ENCODE measurements at places on chromosomes 5 and 9.

DNA sequence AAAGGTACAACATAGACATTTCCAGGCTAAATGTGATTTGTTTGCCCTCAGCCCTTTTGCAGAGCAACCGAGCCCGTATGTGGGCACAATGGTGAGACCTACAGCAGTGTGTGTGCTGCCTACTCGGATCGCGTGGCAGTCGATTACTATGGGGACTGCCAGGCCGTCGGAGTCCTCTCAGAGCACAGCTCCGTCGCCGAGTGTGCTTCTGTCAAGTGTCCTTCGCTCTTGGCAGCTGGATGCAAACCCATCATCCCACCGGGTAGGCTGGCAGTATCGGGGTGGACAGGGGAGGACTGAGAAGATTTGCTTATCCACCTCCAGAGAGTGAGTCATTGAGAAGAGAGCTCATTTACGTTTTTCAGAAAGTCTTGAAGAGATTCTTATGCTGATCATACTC is 17.8 kb upstream of the GLIPR2 start:
- no peak for DNase-seq

DNA sequence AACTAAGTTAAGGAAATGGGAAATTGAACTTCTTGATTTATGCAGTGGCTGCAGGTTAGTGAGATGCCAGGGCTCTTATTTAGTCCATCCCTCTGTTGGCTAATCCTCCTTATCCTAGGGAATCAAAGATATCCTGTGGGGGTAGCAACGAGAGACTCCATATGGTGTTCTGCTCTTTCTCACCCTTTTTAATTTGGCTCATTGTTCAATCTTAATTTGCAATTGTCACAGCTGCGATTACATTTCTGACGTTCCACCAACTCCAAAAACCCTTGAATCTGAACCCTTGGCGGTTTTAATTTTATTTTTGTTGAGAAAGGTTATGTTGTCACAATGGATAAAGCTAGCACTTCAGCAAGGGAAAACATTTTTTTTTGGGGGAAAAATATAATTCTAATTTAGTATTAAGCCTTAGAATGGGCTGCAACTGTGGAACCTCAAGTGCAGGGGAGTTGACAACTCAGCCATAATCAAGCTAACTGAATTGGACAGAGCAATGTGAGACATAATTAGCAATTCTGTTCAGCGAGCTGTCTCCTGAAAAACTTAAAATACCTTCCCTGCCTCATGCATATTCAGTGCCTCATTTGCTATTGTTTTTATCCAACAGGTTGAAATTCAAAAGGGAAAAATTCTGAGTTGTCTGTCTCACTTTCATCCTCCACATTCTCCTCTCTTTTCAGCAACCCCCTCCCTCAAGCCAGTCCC is 91.3 kb downstream of the MAT2B start:
- DNase-seq, result no peak

DNA sequence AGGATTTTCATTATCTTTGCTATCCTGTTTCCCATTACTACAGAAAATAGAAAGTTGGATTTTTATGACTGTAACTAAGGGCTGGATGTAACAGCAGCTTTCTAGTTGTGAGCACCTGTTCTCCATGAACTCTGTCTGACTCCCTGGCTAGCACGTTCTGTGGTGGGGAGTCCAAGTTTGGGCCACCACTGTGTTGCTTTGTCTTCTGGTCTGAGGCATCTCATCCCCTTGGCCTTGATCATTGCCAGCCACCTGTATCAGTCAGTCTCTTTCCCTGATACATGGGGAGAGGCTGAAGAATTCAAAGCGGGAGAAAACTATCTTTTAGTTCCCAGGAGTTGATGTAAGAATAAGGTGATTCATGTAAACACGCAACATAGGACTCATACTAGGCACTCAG is 33.4 kb downstream of the WDR70 start:
- DNase-seq, result no peak

- DNase-seq, result no peak
Observed at GRCh38 chr5:141330299-141331080, at the start of gene PCDHGA1. TSS of gene PCDHGA1 (plus strand) at chr5:141330514.

GRCh38 chr9:68574150-68574549 is 33.5 kb upstream of the TMEM252 start:
- DNase-seq, result no peak

DNA sequence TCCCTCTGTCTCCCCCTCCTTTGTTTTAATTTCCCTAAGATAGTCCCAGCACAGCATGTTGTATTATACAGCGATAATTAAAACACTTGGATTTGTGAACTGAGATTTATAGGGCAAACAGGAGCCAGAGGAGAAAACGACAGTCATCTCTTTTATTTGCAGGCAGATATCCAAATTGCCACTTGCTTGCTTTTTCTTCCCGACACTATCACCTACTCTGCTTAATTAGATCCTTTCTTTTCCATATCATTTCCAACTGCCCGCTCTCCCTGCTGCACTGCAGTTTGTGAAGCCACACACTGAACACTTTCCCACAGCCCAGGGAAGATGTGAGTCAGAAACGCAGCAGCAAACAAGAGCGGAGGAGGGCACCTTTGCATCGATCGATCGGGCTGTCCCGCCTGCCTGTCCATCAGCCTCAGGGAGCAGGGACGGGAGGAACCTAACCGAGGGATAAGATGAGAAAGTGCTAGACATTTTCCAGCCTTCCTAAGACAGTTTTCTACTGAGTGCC is 35.8 kb upstream of the SPRY4 start:
- no peak for DNase-seq

- no peak for DNase-seq
Observed at GRCh38 chr5:155252025-155252424, 238.5 kb downstream of the KIF4B start.

- no peak for DNase-seq
Observed at GRCh38 chr5:135694012-135694411, 115.2 kb upstream of the CXCL14 start.

DNA sequence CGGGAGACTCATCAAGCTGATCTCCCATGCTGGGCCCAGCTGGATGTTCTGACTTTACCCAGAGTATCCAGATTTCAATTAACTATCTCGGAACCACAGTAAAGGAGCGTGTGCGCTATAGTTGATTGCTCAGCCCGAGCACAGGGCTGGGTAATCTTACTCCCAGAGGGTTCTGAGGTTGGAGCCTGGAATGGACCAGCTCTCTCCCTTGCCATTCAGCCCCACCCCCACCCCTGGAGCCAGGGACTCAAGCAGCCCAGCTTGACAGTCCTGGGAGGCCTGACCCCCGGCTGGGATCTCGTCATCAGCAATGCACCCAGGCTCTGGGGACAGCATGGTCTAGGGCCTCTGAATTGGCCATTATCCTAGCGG is 23.7 kb upstream of the PTGES start:
- DNase-seq, result no peak

DNA sequence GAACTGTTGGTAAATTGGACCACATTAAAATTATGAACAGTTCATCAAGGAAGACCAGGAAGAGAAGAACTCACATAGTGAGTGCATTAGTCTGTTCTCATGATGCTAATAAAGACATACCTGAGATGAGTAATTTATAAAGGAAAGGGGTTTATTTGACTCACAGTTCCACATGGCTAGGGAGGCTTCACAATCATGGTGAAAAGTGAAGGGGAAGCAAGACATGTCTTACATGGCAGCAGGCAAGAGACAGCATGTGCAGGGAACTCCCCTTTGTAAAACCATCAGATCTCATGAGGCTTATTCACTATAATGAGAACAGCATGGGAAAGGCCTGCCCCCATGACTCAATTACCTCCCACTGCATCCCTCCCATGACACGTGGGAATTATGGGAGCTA is 135.9 kb upstream of the MAN2A1 start:
- DNase-seq, result no peak

- DNase-seq, result no peak
Observed at GRCh38 chr9:131704141-131704983, 35.5 kb downstream of the RAPGEF1 start.

DNA sequence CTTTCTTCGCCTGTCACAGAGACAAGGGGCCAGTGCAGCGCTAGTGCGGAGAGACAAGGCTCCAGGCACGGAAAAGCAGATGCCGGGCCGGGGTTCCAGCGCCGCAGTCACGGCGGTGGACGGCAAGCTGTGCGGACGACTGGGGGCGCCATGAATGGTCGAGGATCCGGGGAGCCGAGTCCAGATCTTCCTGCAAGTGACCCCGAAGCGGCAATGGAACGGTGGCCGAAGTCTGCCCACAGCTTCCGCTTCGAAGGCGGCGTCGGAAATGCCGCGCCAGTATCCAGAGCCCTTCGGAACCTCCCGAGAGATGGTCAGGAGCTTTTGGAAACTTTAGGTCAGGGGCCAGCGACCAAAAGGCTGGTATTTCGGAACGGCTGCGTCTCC is 601 bp upstream of the FAF2 start:
- DNase-seq, result no peak

DNA sequence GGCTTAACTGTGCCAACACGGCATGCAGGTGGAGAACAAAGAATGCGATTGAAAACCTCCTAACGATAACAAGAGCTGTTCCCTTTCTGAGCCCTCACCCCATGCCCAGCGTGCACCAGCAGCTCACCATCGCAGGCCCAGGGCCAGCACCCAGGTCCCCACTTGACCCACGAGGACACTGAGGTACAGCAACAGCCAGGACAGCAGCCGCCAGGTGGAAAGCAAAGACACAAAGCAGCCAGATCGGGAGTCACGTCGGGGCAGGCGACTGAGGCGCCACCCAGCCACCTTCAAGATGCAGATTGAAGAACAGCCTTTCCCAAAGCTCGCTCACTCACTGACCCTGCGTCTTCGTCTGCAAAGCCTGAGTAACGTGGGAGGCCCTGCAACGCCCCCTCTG is 6.9 kb upstream of the SEC16A start:
- DNase-seq, result no peak

- no peak for DNase-seq
Observed at GRCh38 chr5:100600298-100600994, 65.3 kb downstream of the FAM174A start.

DNA sequence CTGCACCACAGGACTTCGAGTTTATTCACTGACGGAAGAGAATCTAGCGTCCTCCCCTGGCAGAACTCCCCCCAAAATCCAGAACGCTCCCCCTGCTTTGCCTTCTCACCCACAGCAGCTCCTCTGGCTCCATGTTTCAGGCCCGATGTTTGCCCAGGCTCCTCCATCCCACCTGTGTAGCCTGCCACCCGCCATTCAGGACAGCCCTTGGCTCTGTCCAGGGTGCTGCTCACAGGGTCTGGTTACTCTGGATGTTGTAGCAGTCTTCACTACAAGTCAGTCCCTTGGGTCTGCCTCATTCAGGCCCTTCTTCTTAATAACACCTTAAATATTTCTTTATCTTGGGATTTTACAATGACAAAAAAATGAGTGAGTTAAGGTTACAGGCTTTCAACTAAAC is 41.3 kb upstream of the SV2C start:
- DNase-seq, result no peak

- no peak for DNase-seq
Observed at GRCh38 chr9:71630377-71630995, 137.8 kb downstream of the CEMIP2 start.

GRCh38 chr5:73280386-73280785 is 107.4 kb downstream of the TMEM174 start:
- no peak for DNase-seq

DNA sequence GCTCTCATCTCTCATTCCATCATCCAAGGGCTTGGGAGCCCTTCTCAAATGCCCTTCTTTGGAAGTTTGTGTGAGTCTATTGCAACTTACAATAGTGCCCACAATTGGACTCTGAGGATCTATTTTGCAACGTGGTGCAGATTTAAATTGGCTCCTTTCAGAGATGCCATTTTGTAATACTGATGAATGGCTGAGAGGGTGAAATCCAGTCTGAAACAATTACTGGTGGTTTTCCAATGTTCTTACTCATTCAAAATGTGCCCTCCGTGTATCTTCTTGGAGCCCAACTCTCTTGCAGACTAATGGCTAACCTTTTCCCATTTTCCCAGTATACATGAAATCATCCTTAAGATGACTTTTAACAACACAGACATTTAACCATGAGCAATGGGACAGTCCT is 6.1 kb downstream of the ZNF462 start:
- DNase-seq, result no peak

GRCh38 chr5:76960004-76960625 is 7.3 kb downstream of the CRHBP start:
- DNase-seq, result no peak

GRCh38 chr9:126123927-126124326 is 202.7 kb upstream of the MVB12B start:
- DNase-seq, result no peak

DNA sequence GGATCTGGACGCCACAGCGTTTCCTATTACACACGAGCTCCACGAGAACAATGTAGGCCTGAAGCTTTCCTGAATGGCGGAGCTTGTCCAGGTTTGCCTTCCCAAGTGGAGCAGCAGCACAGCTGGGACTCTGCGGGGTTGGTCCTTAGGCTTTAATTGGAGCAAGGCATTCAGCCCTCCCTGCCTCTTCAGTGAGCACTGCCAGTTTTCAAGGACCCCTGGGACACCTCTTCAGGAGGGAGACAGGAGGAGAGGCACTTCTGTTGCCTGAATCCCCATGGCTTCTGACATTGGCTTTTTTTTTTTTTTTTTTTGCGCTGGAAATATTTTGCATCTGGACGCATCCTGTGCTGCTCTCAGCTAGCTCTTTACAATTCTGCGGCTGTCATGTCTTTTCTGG is 179.4 kb downstream of the SEMA6A start:
- DNase-seq, result no peak

DNA sequence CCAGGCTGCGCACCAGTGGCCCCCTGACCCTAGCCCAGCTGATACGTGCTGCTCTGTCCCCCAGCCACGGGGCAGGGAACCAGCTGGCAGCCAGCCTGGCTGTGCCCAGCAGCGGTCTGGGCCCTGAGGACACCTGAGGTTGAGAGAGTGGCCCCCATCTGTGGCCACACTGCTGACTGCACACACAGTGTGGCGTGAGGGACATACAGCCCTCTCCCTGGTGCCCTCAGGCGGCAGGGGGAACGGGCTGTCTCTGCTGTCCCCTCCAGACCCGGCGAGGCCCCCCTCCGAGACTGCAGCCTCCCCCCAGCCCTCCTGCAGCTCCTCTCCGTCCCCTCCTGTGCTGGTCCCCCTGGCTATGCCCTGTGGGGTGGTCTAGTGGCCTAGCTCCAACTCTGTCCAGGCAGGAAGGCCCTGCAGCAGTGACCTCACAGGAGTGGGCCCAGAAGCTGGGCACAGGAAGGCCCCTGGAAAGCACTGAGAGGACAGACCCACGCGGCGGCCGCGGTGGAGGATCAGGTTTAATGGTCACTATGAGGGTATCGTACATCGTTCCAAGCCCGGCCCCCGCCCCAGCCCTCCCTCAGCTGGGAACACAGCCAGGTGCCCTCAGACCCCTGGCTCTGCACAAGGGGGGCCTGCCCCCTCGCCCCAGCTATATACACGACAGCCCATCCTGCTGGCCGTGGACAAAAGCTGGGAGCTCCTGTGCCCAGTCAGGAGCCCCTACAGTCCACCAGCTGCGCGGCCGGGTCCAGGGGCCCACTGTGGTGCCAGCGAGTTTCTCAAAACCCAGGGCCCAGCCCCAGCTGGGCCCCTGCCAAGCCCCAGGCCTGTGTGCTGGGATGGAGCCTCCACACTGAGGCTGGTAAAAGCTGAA is 6.8 kb upstream of the ENTPD8 start:
- DNase-seq, result no peak

GRCh38 chr9:21499912-21500311 is 17.8 kb upstream of the IFNE start:
- DNase-seq, result no peak

GRCh38 chr5:97694091-97694490 is 511.0 kb upstream of the RIOK2 start:
- no peak for DNase-seq
